ENCODE measurements at places on chromosomes 7 and 10. TPM values are rescaled to one million over a fixed set of nuclear protein-coding genes. Genes with fewer than 3 reads are reported as not detected.

DNA sequence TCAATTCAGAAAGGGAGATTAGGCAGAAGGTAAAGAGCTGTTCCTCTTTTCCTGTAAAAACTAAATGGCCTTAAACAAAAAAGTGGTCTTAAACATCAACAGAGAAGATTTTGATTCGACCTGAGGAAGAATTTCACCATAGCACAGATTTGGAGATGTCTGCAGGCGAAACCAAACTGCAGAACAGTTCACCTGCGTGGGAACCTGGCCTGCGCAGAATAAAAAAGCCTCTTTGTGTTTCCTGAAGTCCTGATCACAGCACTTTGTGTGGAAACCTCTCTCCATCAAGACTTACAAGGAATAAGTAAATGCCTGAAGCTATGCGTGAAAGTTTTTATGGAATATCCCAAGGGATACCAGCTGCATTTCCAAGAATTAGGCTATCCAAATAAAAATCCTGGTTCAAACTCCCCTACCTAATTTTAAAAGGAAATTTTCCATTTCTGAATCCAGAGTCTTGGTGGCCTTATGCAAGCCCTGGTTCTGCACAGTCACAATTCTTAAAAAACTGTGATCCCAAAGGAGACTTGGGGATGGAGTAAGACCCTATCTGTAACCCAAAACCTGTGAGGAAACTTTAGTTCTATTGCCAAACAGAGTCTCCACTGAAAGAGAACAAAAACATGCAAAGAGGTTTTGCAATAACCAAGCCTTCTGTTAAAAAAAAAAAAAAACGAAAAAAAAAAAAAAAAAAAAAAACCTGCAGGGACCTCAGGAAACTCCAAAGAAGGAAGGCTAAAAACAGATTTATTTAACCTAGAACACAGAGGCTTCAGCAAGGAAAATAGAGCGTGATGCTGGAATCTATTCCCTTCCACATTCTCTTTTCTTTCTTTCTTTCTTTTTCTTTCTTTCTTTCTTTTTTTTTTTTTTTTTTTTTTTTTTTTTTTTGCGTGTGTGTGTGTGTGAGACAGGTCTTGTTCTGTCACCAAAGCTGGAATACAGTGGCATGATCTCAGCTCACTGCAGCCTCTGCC is 10.4 kb downstream of the CALML3 start:
- no peaks in the 10 kb centered on the region for H3K27me3 ChIP-seq
- H3K27ac ChIP-seq = peak overlapping the region; percentile 41
- no peak overlapping the region for H3K4me3 ChIP-seq
- DNase-seq = no peak

GRCh38 chr10:73791871-73792400 is 6.5 kb downstream of the ZSWIM8 start:
- peaks cover 8% of the 10 kb centered on the region for H3K36me3 ChIP-seq
- no peak overlapping the region for H3K4me3 ChIP-seq
- H3K27me3 ChIP-seq = no peaks in the 10 kb centered on the region
- no peak overlapping the region for H3K27ac ChIP-seq

DNA sequence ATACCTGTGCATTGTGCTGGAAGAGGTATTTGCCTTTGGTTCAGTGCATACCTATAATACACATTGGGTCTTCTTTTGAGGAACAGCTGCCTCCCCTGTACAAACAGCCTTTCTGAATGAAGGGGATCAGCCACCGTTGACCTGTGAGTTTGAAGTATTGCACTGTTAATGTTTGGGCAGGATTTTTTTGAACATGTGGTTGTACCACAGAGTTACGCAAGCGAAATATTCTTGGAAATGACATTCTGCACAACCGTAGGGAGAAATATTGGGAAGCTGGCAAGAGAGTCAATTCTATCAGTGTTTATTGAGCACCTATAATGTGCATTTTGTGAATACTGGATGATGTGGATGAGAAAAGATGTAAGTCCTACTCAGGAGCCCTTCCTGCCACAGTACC is 270.6 kb downstream of the AUTS2 start:
- no peaks in the 10 kb centered on the region for H3K36me3 ChIP-seq
- no peaks in the 10 kb centered on the region for H3K27me3 ChIP-seq
- no peak overlapping the region for H3K4me3 ChIP-seq
- H3K4me1 ChIP-seq = peaks cover 7% of the 10 kb centered on the region
- no peak overlapping the region for H3K27ac ChIP-seq

DNA sequence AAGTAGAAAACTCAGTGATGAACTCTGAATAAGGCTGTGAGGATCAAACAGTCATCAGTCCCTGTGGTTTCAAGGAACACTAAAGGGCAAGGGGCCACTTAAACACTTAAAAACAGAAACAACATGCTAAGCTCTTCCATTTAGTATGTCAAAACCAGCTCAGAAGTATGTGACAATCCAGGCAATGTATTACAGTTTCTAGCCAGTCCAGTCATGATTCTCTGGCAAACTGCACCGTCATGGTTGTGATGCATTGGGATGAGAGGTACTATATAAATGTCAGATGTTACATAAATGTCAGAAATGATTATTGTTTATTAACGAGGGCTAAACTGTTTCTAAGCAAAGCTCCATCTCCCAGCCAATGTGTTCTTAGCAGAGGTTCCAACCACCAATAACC is 4.7 kb upstream of the CREB5 start:
- DNase-seq = no peak
- peak overlapping the region; percentile 98 for H3K27ac ChIP-seq
- no peak overlapping the region for H3K4me3 ChIP-seq
- H3K27me3 ChIP-seq = no peaks in the 10 kb centered on the region
- H3K4me1 ChIP-seq = peaks cover 8% of the 10 kb centered on the region

- DNase-seq = no peak
- no peak overlapping the region for H3K4me3 ChIP-seq
- no peaks in the 10 kb centered on the region for H3K36me3 ChIP-seq
- H3K27ac ChIP-seq = no peak overlapping the region
- H3K4me1 ChIP-seq = no peaks in the 10 kb centered on the region
- no peaks in the 10 kb centered on the region for H3K27me3 ChIP-seq
Observed at GRCh38 chr7:24951441-24951980, 28.5 kb downstream of the OSBPL3 start.

DNA sequence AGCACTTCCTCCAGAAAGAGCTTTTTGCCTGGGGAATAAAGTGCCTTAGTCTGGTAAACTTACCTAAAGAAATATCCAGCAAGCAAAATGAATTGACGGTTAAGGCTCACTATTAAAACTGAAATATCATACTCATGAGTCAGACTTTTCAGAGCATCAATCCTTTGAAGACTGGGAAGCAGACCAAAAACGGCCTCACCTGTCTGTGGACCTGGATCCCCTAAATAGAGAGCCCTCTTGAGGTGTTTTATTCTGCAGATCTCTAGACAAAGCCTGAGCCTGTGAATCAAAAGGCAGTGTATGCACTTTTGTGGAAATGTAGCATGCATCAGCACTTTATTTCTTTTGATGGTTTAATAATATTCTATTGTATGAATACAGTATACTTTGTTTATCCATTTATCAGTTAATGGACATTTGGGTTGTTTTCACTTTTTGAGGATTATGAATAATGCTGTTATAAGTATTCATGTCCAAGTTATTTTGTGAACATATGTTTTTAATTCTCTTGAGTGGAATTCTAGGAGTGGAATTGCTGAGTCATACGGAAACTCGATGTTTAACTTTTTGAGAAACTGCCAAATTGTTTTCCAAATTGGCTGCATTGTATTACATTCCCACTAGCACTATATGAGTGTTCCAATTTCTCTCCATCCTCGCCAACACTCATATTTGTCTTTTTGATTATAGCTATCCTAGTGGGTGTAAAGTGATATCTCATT is 449.0 kb upstream of the IGFBP3 start:
- H3K4me3 ChIP-seq = no peak overlapping the region
- no peak overlapping the region for H3K27ac ChIP-seq
- H3K36me3 ChIP-seq = no peaks in the 10 kb centered on the region
- H3K4me1 ChIP-seq = no peaks in the 10 kb centered on the region
- no peak for DNase-seq

Gene PLEKHS1
- not detected for total RNA-seq

DNA sequence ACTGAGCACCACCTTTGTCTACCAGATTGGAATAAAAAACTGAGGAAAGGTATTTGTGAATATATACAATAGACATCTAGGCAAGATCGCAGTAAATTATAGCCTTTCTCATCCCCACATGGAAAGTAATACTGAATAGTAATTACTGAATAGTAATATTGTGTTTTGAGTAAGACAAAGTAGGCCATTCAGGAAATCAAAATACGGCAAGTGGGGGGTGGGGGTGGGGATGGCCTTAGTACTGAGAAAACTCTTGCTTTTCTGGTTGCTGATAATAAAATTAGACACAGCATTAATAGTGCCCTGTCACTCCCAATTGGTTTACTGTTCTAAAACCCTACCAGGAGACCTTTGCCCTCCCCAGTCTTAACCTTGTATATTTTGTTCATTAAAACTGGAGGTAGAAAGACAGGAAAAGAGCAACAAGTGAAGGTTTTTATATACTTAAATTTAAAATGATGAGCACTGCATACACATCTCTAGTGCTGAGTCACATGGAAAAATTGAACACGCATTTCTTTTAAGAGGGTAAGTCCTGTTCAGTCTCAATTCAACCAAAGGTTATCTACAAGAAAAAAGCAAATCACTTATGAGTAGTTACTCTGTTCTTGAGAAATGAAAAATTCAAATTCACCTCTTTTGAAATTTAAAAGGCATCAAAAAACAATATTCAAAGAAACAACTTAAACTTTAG is 65.6 kb downstream of the IGF2BP3 start:
- H3K4me1 ChIP-seq = no peaks in the 10 kb centered on the region
- H3K36me3 ChIP-seq = no peaks in the 10 kb centered on the region
- no peak for DNase-seq
- H3K4me3 ChIP-seq = no peak overlapping the region

- no peak overlapping the region for H3K27ac ChIP-seq
- no peaks in the 10 kb centered on the region for H3K4me1 ChIP-seq
- no peak overlapping the region for H3K4me3 ChIP-seq
- peaks cover 20% of the 10 kb centered on the region for H3K27me3 ChIP-seq
Observed at GRCh38 chr7:22551768-22552513, 52.0 kb upstream of the STEAP1B start.

Gene FOXI2
- 0.07 TPM for total RNA-seq

- H3K27ac ChIP-seq = no peak overlapping the region
- DNase-seq = no peak
- no peaks in the 10 kb centered on the region for H3K36me3 ChIP-seq
- H3K27me3 ChIP-seq = peaks cover 54% of the 10 kb centered on the region
- peaks cover 11% of the 10 kb centered on the region for H3K4me1 ChIP-seq
Observed at GRCh38 chr7:150340024-150340749, 1.2 kb downstream of the RARRES2 start.

Gene TEX47
- not detected for total RNA-seq

DNA sequence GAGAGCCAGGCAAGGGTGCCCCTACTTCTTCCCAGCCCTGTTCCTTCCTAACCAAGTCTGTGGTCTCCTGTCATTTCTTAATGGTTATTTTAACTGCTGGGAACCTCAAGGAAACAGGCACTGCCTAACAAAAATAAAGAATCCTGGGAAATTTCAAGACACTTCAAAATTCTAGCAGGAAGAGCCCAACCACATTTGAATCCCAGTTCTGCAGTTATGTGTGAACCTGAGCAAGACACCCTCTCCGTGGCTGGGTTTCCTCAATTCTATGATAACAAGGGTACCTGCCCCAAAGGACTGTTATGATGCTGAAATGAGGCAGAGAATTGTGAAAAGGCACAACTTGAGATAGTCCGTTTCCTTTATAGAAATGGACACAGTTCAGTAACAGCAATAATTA is 36.2 kb upstream of the DUSP5 start:
- H3K36me3 ChIP-seq = no peaks in the 10 kb centered on the region
- no peak for DNase-seq
- no peak overlapping the region for H3K27ac ChIP-seq
- H3K27me3 ChIP-seq = no peaks in the 10 kb centered on the region
- no peak overlapping the region for H3K4me3 ChIP-seq

DNA sequence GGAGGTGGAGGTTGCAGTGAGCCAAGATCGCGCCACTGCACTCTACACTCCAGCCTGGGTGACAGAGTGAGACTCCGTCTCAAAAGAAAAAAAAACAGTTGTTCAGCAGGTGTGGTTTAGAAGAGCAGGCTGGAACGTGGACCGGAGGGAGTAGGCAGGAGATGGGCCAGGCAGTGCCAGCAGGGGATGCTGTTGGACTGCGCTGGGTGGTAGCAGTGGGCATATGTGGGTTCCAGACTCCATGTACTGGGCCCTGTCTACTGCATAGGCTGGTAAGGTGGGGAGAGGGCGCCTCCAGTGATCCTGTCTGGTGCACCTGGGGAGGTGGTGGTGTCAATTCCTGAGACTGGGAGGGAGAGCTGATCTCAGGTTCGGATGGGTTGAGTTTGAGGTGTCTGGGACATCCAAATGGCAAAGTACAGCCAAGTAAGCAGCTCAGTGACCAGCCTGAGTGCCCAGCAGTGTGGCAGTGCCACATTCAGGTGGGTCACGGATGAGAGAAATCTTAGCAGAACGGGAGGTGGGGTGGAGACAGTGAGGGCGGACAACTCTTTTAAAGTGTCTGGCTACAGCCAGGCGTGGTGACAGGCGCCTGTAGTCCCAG is 25.9 kb downstream of the SFXN4 start:
- H3K4me1 ChIP-seq = no peaks in the 10 kb centered on the region
- DNase-seq = no peak
- H3K4me3 ChIP-seq = no peak overlapping the region
- H3K36me3 ChIP-seq = no peaks in the 10 kb centered on the region
- no peaks in the 10 kb centered on the region for H3K27me3 ChIP-seq
- H3K27ac ChIP-seq = no peak overlapping the region

Gene TMEM176A
- total RNA-seq = 12.9 TPM

GRCh38 chr7:132221356-132221755 is 354.9 kb downstream of the PLXNA4 start:
- H3K4me3 ChIP-seq = no peak overlapping the region
- H3K27ac ChIP-seq = no peak overlapping the region
- no peaks in the 10 kb centered on the region for H3K4me1 ChIP-seq
- no peaks in the 10 kb centered on the region for H3K36me3 ChIP-seq
- no peak for DNase-seq

GRCh38 chr10:17709492-17709891 is 42.5 kb upstream of the TMEM236 start:
- no peak overlapping the region for H3K4me3 ChIP-seq
- peaks cover 90% of the 10 kb centered on the region for H3K36me3 ChIP-seq
- H3K27me3 ChIP-seq = no peaks in the 10 kb centered on the region
- no peak overlapping the region for H3K27ac ChIP-seq
- H3K4me1 ChIP-seq = no peaks in the 10 kb centered on the region

Gene MYL10
- total RNA-seq = not detected

DNA sequence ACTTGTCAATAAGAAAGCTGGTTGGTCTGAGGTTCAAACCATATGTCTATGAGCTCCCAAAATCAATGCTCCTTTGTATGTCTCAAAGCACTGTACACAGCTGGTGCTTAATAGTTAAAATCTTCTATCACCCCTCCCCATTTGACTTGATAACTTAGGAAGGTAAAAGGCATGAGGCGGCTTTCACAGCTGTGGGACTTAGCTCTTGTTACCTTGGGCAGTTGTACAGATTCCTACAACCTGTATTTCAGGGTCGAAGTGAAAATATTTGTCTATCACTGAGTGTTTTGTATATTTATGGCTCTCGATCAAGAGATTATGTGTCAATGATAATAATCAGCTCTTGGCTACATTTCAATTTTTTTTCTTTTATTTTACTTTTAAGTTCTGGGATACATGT is 992 bp upstream of the KIFBP start:
- H3K4me3 ChIP-seq = no peak overlapping the region
- H3K4me1 ChIP-seq = peaks cover 25% of the 10 kb centered on the region
- peaks cover 31% of the 10 kb centered on the region for H3K36me3 ChIP-seq
- no peak for DNase-seq
- no peaks in the 10 kb centered on the region for H3K27me3 ChIP-seq
